ENCODE measurements at places on chromosomes 6 and 20.
A peak's percentile ranks its signal among the peaks of the same experiment; 100 is the strongest.

GRCh38 chr6:74936886-74937285 is 269.0 kb downstream of the COL12A1 start:
- DNase-seq, result no peak

DNA sequence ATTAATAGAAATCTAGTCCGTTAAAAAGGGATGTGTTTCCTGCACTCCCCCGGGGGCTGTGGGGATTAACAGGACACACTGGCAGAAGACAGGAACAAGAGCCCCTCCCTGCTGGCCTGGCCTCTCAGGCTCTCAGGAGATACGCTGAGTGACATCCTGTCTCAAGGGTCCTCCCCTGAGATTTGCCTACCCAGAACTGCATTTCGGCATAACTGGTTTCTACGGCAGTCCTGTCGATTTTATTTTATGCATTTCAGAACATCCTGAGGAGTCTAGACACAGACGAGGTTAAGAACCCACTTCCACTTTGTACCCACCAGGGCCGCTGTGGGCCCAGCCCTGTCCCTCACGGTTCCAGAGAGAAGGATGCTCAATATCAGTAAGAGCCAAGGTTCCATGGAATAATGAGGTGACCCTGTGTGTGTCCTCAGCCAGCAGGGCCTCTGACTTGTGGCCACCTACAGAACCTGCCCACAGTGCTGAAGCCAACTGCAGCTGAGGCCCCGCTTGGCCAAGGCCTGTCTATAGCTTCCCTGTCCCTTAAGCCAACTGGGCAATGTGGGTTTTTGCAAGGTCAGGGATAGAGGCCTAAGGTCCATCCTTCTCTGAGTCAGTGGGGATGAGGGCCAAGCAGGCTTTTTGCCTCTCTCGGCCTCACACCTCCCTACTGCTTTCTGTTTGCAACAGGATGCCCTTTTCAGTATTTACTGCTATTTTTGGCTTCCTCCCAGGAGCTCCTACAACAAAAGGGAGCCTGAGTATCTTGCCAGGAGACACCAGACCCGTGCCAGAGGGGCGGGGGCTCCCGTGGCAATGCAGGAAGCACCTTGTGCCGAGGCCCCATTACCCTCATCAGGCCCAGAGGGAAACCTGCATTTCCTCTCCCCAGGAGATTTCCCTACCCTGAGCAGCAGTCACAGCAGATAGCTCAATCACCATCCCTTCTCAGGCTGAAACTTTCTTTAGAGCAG is 14.7 kb downstream of the UQCC2 start:
- peak; percentile 35 for DNase-seq

GRCh38 chr6:32058511-32058963 is 20.3 kb downstream of the CYP21A2 start:
- DNase-seq, result no peak

- DNase-seq, result peak; percentile 85
Measured at GRCh38 chr6:155314773-155315515, 660 bp upstream of the TFB1M start.

DNA sequence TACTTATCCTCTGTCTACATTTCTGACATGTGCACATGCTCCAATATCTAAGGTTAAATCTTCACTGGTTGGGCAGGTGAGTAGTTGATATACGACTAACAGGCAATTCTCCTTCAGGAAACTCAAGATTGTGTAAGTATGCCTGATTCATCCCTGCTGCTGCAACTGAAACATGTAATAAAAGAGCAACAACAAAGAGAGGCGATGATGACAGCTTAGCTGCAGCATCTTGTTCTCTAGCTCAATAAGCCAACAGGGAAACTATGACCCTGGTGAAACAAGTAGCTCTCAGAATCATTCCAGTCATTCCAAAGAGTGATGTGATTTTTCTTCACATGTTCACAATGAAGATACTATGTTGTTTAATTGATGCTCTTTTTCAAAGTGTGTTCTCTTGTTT is 74.4 kb downstream of the ELOVL4 start:
- DNase-seq, result no peak

DNA sequence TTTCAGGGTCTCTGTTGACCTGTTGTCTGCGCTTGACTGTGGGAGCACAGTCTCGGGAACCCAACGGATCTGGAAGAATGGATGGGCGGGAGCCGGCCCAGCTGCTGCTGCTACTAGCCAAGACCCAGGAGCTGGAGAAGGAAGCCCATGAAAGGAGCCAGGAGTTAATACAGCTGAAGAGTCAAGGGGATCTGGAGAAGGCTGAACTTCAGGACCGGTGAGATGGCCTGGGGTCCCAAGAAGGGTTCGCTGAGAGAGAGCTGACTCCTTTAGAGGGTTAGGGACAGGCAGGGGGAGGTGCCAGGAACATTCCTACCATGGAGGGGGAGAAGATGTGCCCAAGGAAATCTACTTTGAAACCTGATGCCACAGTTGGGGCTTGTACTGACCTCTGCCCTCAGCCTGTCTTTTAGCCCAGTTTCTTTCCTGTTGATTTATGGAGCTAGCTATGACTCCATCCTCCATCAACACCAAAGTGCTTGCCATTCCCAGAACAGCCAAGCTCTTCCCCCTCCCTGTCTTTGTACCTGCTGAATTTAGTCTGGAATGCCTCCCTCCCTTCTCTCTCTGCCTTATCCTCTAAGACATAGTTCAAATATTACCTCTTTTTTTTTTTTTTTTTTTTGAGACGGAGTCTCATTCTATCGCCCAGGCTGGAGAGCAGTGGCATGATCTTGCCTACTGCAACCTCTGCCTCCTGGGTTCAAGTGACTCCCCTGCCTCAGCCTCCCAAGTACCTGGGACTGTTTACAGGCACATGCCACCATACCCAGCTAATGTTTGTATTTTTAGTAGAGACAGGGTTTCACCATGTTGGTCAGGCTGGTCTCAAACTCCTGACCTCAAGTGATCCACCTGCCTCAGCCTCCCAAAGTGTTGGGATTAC is 12.2 kb downstream of the CEP250 start:
- DNase-seq, result no peak

DNA sequence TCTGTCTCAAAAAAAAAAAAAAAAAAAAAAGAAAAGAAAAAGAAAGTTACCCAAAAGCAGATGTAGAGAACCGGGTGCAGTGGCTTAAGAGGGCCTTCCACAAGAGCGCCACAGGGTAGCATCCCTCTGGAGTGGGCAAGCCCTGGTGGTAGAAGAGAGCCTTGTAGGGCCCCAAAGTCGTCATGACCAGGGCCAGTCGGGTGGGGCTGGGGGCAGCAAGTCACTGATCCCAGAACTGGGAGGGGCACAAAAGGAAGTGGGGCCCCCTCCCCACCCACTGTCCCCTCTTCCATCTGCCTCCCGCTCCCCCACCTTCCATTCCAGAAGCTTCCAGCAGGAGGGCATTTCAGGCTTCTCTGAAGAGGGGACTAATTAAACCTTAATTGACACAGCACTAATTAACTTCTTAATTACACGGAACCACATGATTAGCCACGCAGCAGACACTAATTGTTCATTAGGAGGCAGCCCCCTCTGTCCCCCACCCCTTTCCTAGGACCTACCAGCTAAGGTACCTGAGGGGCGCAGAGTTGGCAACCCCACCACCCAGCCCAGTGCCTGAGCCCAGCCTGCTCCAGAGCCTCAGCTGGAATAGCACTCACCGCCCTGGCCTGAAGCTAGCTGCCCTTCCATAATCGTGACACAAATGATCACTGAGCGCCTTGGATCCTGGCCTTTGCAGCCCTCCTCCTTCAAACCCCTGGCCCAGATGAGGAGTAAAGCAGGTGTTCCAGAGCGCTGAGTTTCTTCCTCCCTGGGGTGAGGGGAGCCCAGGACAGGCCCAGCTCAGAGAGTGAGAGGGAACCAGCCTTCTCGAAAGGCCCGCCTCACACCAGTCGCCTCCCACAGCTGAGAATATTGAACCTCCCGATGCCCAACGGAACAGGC is 34.8 kb downstream of the MDFI start:
- DNase-seq, result no peak

- no peak for DNase-seq
Measured at GRCh38 chr6:56787209-56787608, 144.5 kb upstream of the DST start.

DNA sequence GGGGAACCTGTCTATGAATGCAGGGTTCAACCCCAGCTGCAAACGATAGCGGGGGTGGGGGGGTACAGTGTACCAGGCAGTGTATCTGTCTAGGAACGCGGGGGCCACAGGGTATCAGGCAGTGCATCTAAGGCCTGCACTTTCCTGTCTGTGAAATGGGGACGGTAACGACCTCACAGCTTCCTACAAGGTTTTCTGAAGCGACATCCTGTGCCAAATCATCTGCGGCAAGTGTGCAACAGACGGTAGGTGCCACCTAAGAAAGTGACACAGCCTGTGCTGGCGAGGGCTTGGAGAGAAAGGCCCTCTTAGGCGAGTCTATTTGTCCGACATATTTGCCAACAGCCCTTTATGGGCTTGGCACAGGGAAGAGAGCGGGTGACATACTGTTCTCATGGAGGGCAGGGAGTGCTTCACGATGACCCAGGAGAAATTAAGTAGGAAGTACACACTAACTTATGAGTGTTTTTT is 3.8 kb downstream of the DIDO1 start:
- DNase-seq, result peak; percentile 84

DNA sequence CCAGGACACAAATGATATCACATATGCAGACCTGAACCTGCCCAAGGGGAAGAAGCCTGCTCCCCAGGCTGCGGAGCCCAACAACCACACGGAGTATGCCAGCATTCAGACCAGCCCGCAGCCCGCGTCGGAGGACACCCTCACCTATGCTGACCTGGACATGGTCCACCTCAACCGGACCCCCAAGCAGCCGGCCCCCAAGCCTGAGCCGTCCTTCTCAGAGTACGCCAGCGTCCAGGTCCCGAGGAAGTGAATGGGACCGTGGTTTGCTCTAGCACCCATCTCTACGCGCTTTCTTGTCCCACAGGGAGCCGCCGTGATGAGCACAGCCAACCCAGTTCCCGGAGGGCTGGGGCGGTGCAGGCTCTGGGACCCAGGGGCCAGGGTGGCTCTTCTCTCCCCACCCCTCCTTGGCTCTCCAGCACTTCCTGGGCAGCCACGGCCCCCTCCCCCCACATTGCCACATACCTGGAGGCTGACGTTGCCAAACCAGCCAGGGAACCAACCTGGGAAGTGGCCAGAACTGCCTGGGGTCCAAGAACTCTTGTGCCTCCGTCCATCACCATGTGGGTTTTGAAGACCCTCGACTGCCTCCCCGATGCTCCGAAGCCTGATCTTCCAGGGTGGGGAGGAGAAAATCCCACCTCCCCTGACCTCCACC is 42.2 kb downstream of the SIRPA start:
- DNase-seq, result no peak

DNA sequence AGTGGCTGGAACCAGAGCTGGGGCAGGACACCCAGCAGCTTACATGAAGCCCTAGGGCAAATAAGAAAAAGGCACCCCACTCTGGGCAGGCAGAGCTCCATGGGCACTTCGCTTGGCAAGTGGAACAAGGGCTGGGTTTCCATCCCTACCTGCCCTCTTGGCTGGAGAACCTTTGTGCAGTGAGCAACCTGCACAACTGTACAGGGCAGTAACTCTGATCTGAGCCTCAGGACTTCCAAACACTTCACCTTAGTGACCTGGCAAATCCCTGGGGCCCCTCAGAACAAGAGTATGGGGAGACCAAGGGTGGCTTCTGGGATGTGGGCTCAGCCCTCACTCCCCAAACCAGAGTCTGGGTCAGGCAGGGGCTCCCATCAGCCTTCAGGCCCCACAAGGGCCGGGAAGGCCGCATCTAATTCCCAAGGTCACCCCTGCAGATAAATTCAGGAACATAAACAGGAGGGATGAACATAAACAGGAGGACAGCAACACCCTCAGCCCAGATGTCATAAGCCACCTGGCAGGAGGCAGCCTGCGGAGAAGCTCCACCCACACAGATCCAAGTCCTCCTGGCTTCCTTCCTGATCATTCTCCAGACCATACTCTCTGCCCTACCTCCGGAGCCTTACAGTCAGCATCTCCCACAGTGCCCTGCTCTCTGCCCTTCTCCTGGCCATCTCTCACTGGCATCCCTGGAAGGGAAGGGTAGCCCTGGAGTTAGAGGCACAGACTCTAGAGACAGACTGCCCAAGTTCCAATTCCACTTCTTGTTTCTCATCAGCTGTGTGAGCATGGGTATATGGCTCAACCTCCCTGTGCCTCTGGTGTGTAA is 37.5 kb downstream of the HNF4A start:
- DNase-seq, result no peak

GRCh38 chr20:5364136-5364821 is 47.5 kb upstream of the PROKR2 start:
- DNase-seq, result no peak

DNA sequence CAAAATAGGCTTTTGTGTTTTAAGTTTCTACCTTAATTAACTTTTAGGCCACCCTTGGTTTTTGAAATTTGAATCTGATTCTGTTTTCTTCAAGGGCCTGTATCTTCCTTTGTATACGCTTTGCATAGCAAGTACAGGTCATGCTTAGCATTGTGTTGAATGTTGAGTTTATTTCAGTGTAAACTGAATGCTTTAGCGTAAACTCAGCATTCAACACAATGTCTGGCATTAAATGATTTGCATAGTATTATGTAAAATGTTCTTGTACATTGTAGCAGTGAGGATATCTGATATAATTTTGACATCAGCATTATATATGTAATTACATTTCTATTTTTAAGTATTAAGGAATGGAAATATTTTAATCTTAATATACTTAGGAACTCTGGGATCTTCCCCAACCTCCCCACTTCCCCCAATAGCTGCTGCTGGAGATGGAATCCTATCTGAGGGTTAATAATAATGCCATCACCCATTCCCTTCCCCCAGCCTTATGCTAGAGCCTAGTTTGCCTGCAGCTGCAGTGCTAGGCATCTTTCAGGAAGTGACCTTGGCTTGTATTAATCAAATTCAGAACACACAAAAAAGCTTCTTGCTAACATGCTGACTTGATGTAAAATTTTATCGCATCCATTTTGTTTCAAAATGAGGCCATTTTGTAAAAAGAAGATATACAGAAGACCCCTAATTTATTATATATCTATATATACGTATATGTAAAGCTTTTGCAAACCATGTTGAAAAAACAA is 73.1 kb downstream of the NCOA3 start:
- peak; percentile 33 for DNase-seq

- DNase-seq, result no peak
Measured at GRCh38 chr6:156729248-156729647, 47.9 kb upstream of the ARID1B start.

DNA sequence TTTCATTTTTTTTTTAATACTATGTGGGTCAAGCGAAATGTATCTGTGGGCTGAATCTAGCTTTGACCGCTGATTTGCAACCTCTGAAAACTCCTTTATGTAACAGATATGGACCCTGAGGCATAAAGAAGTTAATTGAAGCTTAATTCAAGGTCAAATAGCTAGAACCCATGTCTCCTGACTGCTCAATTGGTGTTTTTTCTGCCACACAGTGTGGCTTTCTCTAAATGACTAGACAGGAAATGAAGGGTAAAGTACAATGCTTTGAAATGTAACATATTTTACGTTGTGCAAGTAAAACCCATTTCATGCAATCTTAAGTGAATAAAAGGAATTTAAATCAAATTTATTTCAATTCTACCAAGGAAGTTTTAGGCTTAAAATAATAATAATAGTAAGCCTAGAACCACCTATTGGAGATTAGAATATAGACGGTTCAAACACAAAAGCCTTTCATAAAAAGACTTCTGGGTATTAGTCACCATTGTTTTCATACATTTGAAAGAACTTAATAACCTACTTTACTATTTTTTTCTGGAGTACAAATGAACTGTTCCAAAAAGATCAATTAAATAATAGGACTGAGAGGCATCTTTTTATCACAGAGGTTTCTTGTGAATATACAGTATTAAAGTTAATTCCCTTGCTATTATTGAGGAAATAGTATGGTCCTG is 279.8 kb downstream of the EPHA7 start:
- DNase-seq, result peak; percentile 48

Data from activated CD4-positive, alpha-beta T cell treated with anti-CD3 and anti-CD28 coated beads, Interleukin-2, Interleukin-6, amounts not matched to agents 100 ng/mL and 50 ng/mL, durations not matched to agents 16 hours and 8 hours (primary cell).